ENCODE measurements at places on chromosomes 7 and 10.

GRCh38 chr10:28850784-28851183 lies 173.5 kb downstream of the BAMBI start:
- ATAC-seq: no peak

- ATAC-seq: no peak
These were observed 72.6 kb downstream of the FAM53B start for GRCh38 chr10:124671486-124672075.

DNA sequence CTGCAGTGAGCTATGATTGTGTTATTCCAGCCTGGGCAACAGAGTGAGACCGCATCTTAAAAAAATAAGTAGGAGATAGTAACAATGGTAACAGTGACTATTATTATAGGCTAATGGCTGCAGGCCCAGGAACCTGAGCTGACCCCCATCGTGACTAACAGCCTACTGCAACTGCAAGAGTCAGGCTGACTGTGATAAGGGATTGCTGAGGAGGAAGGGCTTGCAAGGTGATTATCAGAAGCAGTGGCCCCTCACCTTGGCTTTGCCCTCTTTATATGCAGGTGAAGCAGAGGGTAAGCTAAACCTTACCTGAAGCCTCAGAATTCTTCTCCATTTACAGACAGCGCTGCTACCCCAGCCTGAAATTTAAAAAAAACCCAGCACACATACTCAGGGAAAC lies 83.9 kb upstream of the SDK1 start:
- no peak for ATAC-seq

DNA sequence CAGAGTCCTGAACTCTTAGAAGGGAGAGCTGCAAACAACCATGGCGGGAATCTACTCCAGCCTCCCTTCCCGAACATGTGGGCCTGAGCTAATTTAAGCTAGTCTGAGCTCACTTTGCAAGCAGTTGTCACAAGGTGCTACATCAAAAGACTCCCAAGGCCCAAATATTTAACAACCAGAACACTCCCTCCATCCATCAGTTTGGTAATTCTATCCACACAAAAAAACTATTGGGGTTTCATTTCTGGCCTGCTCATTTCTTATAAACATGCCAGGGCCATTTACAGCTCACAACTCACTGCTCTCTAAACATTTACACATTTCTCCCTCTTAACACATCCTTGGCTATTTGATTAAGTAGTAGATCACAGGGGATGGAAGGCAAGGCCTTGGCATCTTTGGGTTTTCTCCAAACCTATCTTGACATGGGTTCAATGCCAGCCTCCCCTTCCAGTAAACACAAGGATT lies 263.4 kb downstream of the KCNMA1 start:
- no peak for ATAC-seq

DNA sequence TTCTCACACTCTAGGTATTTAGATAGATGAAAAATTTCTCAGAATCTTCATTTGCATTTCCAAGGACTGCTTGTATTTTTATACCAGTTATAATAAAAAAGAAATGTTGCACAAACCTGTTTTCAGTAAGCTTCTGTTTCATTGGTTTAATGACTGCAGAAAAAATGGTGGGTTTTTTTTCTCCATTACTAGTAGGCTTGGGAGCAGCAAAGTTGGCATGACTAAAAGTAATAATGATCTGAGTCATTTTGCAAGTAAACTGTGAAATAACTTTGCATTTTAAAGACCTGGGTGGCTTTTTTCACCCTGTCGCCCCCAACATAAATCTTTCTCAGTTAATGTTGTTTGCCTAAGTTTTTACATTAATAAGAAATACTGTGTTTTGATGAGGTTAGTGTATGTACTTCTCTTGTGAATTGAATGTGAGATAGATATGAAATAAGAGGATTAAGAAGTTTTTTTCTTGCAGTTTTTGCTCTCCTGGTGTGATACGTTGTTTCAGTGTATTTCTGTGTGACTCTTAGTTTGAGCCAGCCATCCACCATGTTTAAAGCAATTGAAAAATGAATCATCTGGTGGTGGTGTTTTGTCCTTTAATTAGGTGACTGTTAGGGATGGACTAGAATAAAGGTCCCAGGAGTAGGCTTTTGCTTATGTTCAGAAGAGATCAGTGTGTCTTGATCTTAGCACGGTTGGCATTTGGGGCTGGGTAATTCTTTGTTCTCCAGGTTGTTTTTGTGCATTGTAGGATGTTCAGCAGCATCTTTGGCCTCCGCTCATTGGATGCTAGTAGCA lies 1.8 kb downstream of the GNAI1 start:
- ATAC-seq: peak; percentile 27

- ATAC-seq: no peak
These were observed 112.3 kb downstream of the JCAD start for GRCh38 chr10:29946953-29947700.

GRCh38 chr10:131145756-131146155 lies 165.8 kb downstream of the TCERG1L start:
- no peak for ATAC-seq

- no peak for ATAC-seq
These were observed 8.9 kb downstream of the GIGYF1 start for GRCh38 chr7:100685049-100685605.

DNA sequence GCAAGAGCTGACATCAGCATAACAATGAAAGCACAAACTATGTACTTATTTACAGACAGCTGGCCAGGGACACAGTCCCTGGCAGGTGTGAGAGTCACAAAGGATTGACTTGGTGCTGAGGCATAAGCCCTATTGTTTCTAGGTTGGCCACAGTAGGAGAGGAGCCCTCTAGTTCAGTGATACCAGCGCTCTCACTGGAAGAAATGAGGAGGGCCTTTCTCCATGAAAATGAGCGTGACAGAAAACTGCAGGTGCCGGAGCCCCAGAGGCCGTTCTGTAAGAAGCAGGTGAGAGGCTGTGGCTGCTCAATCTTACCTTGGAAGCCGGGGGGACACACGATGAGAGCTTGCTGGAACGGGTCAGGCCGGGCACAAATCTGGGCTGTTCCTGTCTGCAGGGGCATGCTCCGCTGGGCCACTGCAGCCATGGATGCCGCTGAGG lies 90.5 kb downstream of the CLEC2L start:
- ATAC-seq: no peak

DNA sequence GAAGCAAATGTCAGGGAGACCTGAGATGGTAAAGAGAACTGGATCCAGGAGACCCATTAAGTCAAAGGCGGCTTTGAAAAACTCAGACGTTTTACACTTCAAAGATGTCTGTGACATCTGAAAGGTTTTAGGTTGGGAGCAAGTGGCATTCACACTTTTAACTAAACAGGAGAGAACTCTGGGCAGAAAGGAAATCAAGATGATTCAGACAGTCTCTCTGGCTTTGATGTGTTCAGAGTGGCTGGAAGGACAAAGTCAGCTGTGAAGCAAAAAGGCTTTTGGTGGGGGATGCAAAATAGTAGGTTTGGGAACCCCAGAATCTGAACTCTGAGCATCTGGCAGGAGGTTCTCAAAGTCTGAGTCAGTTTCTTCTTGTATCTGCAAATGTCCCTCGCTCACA lies 66.6 kb downstream of the PRKCQ start:
- ATAC-seq: peak; percentile 47

GRCh38 chr7:47991270-47991669 lies 11.9 kb upstream of the HUS1 start:
- ATAC-seq: no peak

DNA sequence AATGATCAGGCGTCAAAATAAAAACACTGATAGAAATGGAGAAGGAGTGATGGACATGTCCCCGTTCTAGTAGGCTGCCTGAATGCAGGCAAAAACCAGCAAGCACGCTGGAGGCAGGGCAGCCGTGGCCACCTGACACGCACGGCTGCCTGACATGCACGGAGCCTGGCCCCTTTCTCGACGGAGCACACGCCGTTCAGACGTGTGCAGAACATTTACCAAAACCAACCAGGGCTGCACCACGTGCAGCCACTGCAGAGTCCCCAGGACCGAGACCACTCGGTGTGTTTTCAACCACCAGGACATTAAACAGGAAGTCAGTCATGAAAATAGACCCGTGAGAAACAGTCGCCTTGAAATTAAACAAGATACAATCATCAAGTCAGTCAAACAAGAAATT lies 61.9 kb upstream of the NKX6-2 start:
- no peak for ATAC-seq

- ATAC-seq: no peak
These were observed 248.6 kb upstream of the TCERG1L start for GRCh38 chr10:131560166-131560565.

DNA sequence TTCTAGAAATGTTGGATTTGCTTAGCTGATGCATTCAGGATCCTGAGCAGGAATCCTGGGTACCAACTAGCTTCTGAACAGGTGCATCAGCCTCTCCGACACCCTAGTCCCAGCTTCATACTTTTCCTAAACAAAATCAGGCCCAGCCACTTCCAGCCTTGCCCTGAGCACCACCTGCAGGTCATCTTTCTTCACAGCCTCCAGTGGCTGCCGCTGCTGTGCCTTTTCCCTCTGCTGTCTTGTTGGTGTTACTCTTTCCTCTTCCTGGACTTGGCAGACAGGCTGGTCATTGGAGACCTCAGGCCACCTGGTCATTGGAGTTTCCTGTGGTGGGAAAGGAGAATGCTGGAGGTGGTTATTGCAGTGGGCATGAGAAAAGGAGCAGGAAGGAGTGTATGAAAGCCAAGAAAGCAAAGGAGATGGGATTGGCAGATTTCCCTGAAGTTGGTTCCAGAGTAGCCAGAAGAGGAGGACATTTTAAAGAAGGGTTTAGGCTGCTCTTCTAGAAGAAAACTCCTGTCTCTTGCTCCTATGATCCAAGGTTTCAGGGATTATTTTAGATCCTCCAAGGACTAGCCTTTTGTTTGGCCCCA lies 48.2 kb upstream of the NFKB2 start:
- no peak for ATAC-seq

DNA sequence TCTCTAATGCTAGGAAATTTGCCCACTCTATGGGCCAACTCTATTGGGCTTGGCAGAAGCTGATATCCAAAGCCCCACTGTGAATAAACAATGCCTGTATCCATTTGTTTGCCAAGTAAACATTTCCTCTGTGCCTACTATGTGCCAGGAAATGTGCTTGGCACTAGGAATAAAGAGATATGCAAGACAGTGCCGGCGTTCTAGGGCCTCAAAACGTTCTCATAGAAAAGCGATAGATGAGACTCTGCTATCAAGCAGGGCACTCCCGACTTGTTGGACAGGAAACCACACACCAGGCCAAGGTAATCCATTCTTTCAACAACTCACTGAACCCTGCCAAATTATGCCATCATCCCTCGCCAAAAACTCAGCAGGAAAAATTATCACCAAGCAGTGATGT lies 196.7 kb downstream of the IPMK start:
- ATAC-seq: no peak
